Colonic mucosa (tissue), 4 donors: ENCODE measurements at places on chromosomes 6 and 20.

- DNase-seq: no peak
Measured at GRCh38 chr6:22152841-22153240, 144.0 kb downstream of the PRL start.

GRCh38 chr20:55009066-55009465 is 533.7 kb downstream of the DOK5 start:
- DNase-seq: no peak

DNA sequence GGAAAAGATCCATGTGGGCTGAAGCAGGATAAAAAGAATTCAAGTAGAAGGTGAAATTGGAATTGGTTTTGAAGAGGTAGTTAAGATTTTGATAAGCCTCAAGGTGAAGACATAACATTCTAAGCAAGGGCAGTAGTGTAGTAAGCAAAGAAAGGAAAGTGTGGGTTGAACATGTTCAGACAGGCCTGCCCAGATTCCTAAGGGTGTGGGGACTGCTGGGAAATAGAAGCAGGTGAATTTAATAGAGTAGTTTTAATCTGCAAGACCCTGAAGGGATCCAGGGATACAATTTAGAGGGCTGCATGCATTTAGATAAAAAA is 19.1 kb downstream of the TAB2 start:
- DNase-seq: no peak

DNA sequence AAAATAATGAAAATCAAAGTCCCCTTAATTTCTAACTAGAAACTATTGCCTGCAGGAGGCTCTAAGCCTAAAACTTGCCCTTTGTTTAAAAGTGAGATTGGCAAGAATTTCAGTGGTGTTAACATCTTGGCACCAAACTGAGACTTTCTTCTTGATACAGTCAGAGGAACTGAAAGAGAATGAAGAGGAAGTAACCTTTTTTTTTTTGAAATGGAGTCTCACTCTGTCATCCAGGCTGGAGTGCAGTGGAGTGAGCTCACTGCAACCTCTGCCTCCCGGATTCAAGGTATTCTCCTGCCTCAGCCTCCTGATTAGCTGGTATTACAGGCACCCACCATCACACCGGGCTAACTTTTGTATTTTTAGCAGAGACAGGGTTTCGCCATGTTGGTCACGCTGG is 3.6 kb downstream of the DOP1A start:
- DNase-seq: no peak

DNA sequence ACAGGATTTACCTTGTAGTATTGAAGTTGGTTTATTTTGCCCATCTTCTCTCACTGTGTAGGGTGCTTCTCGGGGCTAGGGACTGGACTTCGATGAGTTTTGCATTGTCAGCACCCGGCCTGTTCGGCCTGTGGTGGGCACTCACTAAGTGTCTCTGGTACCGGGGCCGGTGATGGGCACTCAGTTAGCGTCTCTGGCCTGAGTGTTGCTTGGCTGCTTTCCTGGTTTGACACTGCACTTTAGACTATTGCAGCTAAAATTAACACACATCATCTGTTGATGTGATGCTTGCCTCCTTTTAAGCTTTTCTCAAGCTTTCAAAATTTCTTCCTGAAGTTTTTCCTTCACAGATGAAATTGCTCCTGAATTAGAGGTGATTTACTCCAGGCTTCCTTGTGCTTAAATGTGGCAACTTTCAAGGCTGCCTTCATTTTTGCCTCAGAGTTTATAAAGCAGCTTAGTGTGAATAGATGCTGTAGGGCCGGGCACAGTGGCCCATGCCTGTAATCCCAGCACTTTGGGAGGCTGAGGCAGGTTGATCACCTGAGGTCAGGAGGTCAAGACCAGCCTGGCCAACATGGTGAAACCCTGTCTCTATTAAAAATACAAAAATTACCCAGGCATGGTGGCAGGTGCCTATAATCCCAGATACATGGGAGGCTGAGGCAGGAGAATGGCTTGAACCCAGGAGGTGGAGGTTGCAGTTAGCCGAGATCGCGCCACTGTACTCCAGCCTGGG is 41.7 kb upstream of the TULP4 start:
- DNase-seq: no peak
